ENCODE measurements at places on chromosomes 7 and 10.
A peak's percentile ranks its signal among the peaks of the same experiment; 100 is the strongest.

DNA sequence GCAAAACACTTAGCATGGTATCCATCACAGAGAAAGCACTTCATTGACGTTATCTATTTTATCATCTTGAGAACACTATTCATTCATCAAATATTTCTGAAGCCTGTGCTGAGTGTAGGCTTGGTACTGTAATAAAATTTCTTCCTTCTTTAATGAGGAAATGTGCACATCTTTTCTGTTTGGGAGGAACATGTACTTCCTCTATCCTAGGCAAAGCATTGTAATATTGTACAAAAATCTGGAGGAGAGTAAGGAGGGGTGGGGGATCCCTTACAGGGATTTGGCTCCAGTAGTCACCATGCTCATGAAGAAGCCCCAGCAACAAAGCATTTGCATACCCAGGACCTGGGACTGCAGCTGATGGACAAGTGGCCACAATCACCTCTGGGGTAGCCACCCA is 39.9 kb upstream of the SORCS3 start:
- no peak for DNase-seq

DNA sequence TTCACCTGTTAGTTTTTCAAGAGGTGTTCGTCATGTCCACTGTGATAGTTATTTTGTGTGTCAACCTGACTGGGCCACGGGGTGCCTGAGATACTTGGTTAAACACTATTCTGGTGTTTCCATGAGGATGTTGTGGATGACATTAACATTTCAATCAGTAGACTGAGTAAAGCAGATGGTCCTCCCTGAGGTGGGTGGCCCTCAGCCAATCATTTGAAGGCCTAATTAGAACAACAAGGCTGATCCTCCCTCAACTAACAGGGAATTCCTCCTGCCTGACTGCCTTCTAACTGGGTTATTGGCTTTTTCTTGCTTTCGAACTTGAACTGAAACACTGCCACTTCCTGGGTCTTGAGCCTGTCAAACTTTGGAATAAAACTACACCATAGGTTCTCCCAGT is 75.8 kb downstream of the ENO4 start:
- DNase-seq, result no peak

DNA sequence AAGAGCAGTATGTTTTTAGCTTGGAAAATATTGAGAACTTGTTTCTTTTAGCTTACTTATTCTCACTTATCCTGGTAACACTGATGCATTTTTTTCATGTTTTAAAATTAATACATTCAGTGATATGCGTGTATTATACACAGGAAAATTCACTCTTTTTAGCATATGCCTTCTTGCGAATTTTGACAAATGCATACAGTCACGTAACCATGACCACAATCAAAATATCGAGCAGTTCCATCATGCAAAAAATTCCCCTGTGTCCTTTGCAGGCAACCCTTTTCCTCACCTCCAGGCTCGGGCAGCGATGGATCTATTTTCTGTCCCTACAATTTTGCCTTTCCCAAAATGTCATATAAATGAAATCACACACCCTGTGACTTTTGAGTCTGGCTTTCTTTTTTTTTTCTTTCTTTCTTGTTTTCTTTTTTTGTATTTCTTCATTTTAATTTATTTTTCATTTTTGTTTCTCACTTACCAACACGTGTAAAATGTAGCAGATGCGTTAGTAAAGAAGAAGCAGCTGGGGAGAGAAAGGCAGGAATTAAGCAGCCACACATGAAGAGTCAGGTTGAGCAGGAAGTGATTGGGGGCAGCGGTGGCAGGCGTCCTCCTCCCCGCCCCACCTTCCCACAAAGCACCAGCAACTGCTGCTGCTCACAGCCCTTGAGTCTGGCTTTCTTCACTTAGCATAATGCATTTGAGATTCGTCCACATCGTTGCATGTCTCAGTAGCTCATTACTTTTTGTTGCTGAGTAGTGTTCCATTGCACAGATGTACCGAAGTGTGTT is 29.9 kb downstream of the ADRB1 start:
- no peak for DNase-seq

- DNase-seq, result no peak
Observed at GRCh38 chr7:77538281-77539212, 1.5 kb downstream of the PTPN12 start.

GRCh38 chr10:82796510-82796909 is 921.5 kb downstream of the NRG3 start:
- no peak for DNase-seq

- peak; percentile 39 for DNase-seq
Observed at GRCh38 chr7:140673063-140673773, 473 bp downstream of the ADCK2 start.

DNA sequence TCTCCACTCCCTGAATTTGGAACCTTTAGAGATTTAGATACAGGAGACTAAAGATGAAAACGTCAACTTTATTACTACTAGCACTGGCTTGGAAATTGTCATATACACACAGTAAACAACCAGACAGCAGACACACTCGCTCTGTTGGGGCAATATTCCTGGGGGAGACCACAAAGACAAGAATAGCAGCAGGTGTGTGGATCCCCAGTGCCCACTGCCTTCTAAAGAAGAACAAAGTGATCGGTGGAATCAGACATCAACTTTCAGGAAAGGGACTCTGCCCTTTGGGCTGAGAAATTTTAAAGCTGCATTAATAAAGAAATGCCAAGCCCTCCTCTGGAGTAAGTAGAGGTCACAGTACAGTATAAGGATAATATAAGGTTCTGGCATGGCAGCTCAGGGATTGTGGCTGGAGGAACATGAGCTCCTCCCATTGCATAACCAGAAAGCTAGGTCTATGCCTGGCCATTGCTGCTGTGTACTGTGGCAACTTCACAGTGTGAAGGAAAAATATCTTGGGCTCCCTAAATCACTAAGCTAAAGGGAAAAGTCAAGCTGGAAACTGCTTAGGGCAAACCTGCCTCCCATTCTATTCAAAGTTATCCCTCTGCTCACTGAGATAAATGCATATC is 57.1 kb upstream of the ANKRD1 start:
- DNase-seq, result no peak

DNA sequence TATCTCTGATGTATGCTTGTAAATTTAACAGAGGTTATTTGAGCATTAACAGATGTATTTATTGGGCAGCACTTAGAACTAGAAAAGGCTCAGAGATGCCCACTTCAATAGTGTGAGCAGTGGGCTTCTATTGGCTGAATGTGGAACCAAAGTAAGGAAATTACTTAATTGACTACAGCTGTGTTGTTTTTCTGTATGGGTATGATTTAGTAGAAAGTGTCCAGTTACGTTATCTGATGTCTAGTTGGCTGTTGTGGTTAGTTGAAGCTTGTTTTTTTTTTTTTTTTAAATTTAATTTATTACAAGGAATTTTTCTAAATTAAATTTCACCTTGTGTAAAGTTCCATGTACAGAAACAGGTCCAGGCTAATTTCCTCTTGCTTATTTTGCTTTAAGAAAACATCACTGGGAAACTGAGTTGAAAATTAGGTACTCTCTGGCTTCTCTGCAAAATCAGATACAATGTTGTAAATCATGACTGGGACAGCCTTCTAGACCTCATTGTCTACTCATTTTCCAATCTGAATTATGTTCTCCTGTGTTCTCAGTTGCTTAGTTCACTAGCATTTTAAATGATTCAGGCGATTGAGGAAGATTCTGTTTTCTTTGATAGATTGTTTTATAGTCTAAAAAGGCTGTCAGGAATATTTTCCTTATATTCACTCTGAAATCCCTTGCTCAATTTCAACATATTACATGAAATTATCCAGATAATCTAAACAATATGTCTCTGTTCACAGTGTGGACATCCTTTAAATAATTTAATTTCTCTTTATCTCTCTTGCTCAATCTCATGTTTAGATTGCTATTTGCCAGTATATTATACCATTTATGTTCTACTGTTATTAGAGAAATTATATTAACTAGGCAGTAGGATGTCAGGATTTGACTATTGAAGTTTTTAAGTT is 53.0 kb downstream of the PHF14 start:
- DNase-seq, result no peak

DNA sequence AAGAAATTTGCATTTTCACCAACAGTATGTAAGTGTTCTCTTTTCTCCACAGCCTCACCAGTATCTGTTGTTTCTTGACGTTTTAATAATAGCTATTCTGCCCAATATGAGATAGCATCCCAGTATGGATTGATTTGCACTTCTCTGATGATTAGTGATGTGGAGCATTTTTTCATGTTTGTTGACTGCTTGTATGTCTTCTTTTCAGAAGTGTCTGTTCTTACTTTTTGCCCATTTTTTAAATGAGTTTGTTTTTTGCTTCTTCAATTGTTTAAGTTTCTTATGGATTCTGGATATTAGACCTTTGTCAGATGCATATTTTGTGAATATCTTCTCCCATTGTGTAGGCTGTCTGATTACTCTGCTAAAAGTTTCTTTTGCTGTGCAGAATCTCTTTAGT is 12.2 kb upstream of the TPK1 start:
- no peak for DNase-seq

DNA sequence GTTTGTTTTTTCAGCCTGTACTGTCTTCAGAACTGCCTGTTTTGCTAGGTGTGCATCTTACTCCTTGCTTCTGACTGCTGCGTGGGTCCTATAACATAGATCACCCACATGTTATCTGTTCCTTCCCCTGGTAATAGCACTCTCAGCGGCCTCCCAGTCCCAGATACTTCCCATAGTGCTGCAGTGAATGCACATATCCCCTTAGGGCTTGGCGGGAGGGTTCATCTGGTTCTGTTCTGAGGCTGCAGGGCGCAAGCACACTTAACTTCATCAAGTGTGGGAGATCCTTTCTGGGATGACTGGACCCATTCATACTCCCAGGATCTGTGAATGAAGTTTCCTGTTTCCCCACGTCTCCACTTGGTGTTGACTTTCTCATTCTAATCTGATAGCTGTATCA is 90.7 kb downstream of the CELF2 start:
- DNase-seq, result no peak

DNA sequence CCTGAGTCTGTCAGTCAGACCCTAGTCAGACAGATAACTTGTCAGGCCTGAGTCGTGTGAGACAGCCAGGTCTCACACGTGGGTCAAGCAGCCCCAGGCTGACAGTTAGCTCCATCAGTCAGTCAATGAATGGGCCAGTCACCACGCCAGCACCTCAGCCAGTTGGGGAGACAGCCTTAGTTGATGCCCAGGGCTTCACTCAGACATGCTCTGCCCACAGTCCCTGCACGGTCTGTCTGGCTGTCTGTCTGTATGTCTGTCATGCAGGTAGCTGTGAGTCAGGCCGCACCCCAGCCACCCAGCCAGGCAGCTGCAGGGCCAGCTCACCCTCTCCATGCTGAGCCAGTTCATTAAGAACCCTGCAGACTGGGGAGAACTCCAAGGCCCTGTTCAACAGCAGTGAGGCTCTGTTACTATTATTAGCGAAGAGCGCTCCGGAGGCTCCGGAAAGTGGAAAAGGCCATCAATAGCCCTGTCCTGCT is 141.1 kb upstream of the PCBD1 start:
- DNase-seq, result no peak

DNA sequence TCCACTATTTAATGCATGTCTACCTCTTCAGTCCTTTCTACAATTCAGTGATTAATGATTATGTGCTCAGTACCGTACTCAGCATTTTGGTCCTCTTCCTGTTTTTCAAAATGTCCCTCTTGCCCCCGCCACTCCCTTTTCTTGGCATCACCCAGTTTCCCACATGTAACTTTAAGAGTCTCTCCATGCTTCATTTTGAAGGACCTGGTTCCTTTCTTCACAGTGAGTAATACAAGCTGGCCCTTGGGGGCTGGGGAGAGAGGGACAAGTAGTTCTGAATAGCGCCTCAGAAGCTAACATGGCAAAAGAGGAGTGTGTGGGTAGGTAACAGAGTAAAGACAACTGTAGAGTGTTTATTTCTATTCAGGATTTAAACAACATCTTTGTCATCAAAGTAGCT is 34.6 kb upstream of the SLIT1 start:
- DNase-seq, result no peak

DNA sequence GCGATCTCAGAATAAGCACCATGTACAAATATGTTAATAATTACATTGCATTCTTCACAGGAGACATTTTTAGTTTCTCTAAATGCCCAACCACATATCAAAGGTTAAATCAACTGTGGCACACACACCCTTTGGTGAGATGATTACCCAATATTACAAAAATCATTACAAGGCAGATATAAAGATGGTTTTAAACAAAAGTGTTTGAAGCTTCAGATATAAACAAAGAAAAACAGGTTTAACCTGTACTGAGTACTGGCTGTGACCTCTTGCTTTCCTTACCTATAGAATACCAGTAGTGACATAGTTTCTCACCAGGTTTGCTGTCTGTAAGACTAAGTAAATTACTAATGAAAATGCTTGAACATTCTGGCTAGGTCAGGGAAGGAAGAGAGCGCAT is 360.0 kb upstream of the IGFBP3 start:
- no peak for DNase-seq

GRCh38 chr7:86966916-86967315 is 92.5 kb downstream of the ELAPOR2 start:
- DNase-seq, result no peak

DNA sequence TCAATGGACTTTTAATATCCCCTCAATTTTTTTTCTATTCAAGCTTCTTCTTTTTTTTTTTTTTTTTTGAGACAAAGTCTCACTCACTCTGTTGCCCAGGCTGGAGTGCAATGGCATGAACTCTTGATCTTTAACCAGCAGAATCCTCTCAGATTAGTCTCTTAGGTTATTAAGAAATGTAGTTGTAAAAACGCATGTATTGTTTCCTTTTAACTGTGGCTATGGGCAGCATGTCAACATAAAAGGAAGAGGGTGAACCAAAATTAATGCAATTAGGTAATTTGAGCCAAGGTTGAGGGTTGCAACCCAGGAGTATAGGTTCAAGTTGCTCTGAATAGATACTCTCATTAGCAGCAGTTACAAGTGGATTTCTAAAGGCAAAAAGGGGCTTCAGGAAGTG is 4.3 kb upstream of the GSTO1 start:
- no peak for DNase-seq

- no peak for DNase-seq
Observed at GRCh38 chr7:91913612-91914011, 27.1 kb upstream of the AKAP9 start.

DNA sequence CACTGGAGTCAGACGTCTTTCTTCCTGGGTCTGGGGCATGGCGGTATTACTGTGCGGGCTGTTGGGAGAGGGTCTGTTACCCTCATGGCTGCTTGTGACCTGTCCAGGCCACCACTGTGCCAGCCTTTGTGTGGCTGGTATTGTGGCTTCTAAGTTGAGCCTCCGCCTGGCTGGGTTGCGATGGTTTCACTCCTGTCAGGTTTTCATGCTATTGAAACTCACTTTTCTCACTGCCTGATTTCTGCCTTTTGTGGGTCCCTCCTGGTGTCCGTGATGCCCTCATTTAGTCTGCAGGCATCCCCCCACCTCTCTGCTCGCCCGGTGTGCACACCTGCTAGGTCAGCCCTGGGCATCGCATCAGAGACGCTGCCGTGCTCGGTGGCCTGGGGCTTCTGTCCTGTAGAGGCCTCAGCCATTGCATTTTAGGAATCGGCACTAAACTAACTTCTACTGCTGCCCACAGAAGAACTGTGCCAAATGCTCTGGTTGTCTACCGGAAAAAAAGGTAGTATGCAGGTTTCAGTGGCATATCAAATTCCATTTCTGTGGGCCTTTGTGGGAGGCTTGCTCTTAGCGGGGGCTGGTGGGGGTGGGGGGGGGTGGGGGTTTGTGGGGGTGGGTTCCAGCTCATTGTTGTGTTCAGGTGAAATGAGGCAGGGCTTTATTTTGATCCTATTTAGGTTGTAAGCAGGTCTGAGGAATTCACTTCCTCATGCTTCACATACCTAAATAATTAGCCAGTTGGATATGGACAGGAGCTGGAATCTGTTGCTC is 64.3 kb downstream of the MGMT start:
- DNase-seq, result no peak

All from effector CD8-positive, alpha-beta T cell (primary cell).